ENCODE measurements at places on chromosomes 5 and 9.

DNA sequence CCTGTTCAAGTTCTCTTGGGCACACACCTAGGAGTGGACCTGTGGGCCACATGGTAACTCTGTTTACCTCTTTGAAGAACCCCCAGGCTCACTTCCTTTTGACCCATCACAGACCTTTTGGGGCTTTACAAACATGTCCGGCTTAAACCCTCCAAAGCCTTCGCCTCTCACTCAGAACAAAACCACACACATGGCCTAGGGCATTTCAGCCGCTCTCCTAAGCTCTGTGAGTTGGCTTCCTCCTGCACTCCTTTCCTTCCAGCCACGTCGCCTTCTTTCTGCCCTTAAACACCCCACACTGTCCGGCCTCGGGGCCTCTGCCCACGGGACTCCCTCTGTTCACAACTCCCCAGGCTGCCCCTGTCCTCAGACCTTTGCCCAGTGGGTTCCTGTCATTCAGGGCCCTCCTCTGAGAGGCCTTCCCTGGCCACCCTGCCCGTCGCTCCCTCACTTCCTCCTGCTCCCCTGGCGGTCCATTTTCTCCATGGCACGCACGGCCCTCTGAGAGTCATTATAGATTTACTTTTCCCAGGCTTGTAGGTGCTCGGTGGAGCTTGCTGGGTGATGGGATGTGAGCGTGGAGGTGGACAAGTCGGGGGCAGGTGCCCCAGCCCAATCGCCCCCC lies 1.9 kb downstream of the DOK3 start:
- no peak for DNase-seq

GRCh38 chr5:13408616-13409015 lies 535.9 kb downstream of the DNAH5 start:
- no peak for DNase-seq

DNA sequence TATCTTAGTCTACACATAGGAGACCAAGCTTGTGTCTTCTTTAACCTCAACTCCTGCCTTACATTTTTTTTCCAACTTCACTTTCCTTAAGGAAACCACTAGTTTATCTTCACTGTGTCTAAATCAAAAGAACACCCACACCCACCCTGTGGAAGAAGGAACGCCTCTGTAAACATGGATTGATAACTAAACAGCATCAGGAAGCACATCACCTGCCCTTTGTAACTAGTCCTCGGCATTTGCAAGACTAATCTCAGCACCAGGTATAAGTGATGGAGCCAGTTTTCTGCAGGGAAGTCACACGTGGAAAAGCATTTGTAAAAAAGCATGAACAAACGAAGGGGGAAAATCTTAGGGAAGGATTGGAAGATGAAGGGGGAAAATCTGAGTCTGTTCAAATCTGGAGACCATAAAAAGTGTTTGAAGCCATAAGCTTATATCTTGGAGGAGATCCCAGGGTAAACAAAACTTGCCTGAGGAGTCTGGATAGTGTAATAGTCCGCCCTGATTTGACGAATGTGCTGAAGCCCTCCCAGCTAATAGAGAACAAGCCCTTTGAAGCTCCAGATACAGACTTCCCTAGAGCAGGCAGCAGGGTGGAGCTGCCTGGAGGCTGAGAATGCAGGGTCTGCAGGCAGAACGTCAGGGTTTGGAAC lies 117.3 kb upstream of the LHFPL2 start:
- no peak for DNase-seq

- DNase-seq: no peak
These were observed 71.5 kb downstream of the ARHGAP26 start for GRCh38 chr5:142841511-142842265.

DNA sequence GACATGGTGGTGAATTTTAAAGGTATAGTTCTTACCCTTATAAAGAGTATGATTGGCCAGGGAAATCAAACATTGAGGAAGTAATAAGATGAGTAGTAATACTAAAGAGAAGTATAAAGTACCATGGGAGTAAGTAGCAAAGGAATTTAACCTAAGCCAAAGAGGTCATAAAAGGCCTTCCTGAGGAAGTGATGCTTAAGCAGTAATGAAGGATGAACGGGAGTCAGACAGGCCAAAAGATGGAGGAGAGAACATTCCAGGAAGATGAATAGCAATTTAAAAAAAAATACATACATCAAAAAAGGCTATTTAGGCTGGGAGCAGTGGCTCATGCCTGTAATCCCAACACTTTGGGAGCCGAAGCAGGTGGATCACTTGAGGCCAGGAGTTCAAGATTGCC lies 29.0 kb downstream of the KLHL3 start:
- DNase-seq: no peak

DNA sequence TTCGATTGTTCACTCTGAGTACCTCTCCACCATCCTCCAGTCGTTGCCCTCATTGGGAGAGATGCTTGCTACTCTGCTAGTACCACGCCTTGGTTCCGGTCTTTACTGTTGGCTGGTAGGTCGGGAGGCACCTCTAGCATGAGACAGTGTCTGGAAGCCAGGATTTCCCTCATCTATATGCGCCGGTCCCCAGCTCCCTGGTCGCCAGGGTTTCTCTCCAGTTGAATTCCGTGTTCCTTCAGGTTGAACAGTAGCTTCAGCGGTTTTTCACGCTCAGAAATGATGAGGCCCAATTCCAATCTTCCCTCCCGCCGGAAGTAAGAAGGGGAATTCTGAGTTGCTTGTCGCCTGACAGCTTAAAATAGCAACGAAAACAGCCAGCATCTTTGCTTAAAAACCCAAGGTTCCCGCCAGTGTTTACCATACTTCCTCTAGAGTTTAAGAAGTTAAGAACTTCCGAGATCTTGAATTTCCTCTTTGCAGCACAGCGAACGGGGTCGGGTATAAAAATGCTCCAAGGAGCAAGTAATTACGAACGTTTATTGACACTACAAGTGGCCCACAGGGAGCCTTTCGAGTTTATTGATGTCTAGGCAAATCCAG lies 1.3 kb upstream of the ST8SIA4 start:
- no peak for DNase-seq

GRCh38 chr9:14147738-14148137 lies 166.2 kb downstream of the NFIB start:
- no peak for DNase-seq

DNA sequence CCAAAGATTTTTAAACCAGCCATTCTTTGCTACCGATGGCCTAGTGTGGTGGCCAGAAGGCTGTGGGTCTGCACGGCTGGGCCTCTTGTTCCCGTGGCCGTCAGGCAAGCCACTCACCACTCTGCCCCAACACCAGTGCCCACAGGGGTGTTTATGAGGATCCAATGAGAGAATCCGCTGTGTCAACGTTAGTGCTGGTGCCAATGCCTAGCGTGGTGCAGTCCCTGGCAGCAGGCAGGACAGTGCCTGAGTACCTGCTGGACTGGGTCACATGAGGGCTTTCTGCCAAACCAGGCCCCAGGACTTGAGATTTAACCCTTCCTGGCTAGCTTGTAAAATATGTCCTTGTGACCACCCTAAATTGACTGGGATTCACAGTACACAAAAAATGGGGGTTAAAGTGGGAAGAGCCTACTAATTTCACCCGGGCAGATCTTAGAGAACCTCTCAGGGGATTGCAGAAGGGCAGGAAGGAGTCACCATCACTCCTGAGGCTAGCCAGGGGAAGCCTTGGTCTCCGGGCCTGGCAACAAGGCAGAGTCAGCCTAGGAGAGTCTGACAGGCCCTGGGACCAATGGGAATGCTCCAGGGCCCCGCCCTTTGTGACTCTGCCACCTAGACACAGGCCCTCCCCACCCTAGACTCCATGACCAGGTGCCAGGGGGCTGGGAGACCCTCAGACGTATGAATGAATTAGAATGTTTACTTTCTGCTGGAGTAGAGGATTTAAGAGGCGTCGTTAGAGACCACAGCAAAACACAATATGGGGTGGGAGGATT lies 63.2 kb upstream of the FSTL4 start:
- DNase-seq: no peak

DNA sequence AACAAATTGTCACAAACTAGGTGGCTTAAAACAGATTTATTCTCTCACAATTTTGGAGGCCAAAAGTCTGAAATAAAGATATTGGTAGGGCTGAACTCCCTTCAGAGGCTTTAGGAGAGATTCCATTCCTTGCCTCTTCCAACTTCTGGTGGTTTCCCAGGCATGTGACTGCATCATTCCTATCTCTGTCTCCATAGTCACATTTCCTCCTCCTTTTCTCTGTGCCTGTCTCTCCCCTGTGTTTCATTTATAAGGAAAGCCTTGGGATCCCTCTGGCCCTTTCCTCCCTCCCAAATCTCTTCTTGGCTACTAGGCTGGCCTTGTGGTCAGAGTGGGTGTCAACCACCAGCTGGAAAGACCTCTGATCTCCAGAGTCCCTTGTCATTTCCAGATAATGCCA lies 78.2 kb downstream of the SNX18 start:
- DNase-seq: no peak

- DNase-seq: no peak
These were observed 188.1 kb upstream of the EFNA5 start for GRCh38 chr5:107858788-107859187.

DNA sequence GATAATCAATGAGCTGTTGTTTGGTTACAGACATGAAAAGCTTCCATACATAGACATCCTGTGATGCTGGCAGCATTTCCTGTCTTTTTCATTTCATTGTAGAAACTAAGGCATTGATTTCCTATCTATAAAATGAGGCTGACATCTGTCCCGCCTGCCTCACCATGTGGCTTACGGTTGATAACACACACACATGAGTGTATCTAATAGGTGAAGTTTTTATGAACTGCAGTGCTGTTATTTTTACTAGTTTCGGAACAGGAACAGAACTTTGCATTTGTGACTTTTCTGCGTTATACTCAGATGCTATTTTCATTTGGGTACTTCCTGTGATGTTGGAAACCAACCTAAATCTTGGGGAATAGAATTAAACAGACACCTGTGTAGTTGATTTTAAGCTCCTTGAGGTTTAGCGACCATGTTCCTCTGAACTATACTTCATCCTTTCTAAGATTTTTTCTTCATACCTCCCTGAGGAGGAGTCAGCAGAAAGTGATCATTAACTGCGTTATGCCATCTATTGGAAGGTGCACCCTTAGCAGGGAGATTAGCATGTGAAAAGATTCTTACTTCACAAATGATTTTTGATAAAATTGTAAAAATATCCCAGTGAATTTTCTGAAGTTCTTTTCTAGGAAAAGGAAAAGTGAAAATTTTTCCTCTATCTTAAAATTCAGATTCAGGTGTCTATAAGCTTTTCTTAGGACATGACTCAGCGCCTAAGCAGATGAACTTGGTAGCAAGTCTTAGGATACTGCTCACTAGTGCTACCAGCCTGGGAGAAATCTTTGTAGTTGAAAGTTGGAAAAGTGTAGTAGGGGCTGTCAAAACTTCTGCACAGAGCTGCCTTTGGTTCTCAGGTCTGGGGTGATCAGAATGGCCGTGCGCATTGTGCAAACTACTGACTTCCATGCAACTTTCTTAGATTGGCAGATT lies 134.5 kb downstream of the TRIO start:
- no peak for DNase-seq

- DNase-seq: no peak
These were observed 14.7 kb downstream of the ASTN2 start for GRCh38 chr9:117400171-117400570.

DNA sequence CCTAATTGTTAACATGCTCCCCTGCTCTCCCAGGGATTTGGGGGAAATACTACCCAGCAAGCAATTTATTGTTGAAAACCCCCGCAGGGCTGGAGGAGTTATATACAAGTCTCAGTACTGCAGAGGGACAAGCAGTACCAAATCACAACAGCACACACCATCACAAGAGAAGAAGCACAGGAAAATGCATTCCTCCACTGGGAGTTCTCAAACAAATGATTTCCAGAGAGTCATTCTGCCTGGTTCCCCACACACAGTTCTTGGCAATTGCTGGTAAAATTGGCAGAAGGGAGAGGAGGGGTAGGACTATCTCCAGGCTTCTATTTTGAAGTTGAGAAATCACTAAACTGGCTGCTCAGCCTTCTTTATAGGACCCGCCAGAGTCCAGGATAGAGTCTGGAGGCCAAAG lies 16.8 kb downstream of the SIL1 start:
- DNase-seq: no peak

DNA sequence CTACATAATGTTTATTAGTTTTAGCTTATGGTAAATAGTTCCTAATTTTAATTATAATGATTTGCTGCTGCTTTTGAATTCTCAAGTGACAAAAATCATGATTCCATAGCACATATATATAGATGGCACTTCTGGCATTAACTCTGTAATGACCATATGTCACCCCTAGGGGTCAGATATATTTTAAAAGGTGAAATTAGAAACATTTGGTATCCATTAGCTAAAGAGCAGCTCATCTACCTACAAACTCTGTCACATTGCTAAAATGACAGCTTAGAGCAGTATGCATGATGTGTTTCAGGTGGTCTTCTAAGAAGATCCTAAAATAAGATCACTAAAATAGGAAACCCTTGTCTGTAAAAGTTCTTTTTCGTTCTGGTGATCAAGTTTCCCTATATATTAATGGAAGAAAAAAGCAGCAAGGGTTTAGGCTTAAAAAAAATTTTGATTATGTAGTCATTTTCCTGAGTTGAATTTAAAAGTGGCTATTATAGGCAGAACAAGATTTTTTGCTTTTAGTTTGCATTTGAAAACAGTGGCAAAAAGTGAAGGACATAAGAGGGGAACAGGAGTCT lies 157.7 kb upstream of the POU5F2 start:
- DNase-seq: no peak

- DNase-seq: no peak
These were observed 832 bp downstream of the EIF4EBP3 start for GRCh38 chr5:140548300-140548688.

DNA sequence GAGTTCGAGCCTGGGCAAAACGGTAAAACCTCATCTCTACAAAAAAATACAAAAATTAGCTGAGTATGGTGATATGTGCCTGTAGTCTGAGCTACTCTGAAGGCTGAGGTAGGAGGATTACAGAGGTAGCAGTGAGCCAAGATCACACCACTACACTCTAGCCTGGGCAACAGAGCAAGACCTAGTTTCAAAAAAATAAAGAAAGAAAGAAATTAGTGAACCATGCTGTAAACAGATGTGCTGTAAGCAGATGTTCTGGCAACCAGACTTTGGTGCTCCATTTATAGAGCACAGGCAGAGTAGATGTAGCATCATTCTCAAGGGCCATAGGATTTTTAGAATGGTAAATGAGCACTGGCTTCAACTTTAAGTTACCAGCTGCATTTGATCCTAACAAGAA lies 115.4 kb downstream of the ST8SIA4 start:
- no peak for DNase-seq

- no peak for DNase-seq
These were observed 240.9 kb downstream of the GABRB2 start for GRCh38 chr5:161305601-161306000.

DNA sequence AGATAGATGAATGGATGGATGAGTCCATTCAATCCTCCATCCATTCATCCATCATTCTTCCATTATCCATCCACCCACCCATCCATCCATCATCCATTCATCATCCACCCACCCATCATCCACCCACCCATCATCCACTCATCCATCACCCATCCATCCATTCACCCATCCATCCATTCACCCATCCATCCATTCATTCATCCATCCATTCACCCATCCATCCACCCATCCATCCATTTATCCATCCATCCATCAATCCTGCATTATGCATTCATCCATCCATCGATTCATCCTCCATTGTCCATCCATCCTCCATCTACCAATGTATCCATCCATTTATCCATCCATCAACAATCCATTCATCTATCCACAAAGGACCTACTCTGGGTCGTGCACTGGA lies 12.8 kb upstream of the PHYKPL start:
- DNase-seq: no peak

GRCh38 chr9:14270358-14271092 lies 43.4 kb downstream of the NFIB start:
- DNase-seq: no peak

GRCh38 chr5:35345222-35345621 lies 114.9 kb upstream of the PRLR start:
- no peak for DNase-seq
